ENCODE measurements at places on chromosomes 3 and 15.

DNA sequence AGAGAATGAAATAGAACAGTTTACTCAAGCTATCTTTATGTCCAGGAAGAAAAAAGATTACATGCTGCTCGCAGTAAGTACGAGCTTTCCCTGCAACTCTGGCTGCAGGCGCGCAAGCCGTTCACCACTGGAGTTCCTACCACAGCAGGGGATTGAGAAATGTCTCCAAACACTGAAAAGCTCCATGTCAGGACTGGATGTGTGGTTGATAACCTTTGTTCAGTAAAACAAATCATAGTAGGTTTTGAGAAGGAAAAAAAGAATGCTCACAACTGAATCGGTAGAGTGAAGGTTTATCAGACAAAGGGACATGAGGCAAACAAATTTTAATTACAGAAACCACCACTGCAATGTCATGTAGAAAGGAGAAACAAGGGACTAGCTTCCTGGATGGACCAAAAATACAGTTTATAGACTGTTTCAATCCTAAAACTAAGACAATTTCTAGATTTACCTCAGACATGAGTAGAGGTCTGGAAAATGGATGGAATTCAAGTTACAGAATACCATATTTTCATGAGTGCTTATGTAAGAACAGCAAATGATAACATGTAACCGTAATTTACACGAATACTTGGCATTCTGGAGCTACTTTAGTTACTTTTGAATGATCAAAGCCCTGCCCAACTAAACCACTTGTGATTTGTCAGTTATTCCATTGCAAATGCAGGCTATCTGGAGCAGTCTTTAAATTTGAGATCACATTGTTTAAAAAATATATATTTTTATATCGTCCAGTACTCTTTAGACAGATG is 471.1 kb downstream of the SHQ1 start:
- no peaks in the 10 kb centered on the region for H3K36me3 ChIP-seq
- no peak overlapping the region for H3K27ac ChIP-seq
- no peak for DNase-seq
- no peak overlapping the region for H3K4me3 ChIP-seq
- no peaks in the 10 kb centered on the region for H3K4me1 ChIP-seq

DNA sequence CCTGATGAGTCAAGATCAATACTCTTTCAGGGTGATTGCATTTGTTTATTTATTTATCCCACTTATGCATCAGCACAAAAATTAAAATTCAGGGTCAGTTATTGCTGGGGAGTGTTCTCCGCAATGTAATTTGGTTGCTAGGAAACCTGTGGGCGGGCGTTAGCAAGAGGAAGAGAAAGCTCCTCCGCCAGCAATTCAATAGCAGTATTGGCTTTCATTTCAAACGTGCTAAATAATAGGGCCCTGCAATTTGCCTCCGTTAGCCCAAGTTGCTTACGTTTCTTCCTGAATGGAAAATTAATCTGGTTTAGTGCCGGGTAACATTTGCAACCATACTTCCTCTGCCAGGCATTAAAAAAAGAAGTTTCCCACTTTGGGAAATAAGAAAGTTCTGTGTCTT is 35.5 kb upstream of the PLCL2 start:
- DNase-seq: no peak
- H3K27me3 ChIP-seq: no peaks in the 10 kb centered on the region
- no peak overlapping the region for H3K4me3 ChIP-seq
- no peaks in the 10 kb centered on the region for H3K36me3 ChIP-seq
- no peak overlapping the region for H3K27ac ChIP-seq
- H3K4me1 ChIP-seq: no peaks in the 10 kb centered on the region

- no peak for DNase-seq
- H3K27me3 ChIP-seq: no peaks in the 10 kb centered on the region
- H3K27ac ChIP-seq: no peak overlapping the region
- no peaks in the 10 kb centered on the region for H3K4me1 ChIP-seq
- H3K4me3 ChIP-seq: no peak overlapping the region
These were observed 121.8 kb downstream of the ADAM10 start for GRCh38 chr15:58627701-58628100.

DNA sequence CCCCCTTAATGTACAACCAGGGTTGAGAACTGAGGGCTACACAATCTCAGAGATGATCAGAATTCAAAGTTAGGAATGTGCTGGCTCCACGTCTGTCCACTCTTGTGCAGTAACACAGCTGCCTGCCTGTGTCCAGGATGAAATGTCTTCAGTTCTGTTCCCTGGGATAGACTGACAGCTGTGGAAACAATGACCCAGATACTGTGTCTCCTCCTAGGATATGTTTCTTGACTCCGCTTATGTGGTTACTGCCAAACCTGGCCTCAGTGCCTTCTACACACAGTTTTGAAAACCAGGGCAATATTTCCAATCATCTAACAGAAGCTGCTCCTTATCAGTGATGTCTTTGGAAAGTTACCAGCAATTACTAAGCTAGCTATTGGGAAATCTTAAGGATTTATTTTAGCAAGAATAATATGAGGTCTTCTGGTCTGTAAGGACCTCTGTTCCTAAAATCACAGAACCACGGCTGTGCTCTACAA is 67.6 kb downstream of the NOX5 start:
- no peaks in the 10 kb centered on the region for H3K36me3 ChIP-seq
- peaks cover 11% of the 10 kb centered on the region for H3K27me3 ChIP-seq
- DNase-seq: no peak
- no peak overlapping the region for H3K27ac ChIP-seq
- H3K4me1 ChIP-seq: no peaks in the 10 kb centered on the region

GRCh38 chr3:96931119-96931862 is 116.9 kb downstream of the EPHA6 start:
- no peak overlapping the region for H3K4me3 ChIP-seq
- H3K4me1 ChIP-seq: no peaks in the 10 kb centered on the region
- H3K27ac ChIP-seq: no peak overlapping the region
- no peaks in the 10 kb centered on the region for H3K36me3 ChIP-seq
- no peaks in the 10 kb centered on the region for H3K27me3 ChIP-seq

GRCh38 chr15:95298729-95299128 is 1031.8 kb upstream of the NR2F2 start:
- no peak for DNase-seq
- H3K27ac ChIP-seq: no peak overlapping the region
- H3K4me1 ChIP-seq: no peaks in the 10 kb centered on the region
- H3K4me3 ChIP-seq: no peak overlapping the region

DNA sequence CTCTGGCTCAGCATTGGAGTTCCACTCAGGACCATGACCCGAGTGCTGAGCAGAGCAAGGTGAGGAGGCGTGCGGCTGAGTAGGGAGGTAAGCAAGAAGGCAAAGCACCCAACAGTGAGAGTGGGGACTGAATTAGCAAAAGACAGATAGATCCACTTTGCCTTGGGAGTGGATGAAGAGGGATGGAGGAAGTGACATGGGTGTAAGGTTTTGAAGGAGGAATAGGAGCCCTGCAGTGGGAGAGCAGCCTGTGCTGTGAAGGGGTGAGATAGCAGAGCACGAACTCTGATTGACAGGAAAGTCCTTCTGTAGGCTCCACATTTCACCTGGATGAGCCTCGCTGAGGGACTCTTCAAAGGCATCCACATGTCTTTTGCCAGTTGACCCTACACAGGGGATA is 522.6 kb downstream of the NTRK3 start:
- no peaks in the 10 kb centered on the region for H3K4me1 ChIP-seq
- no peaks in the 10 kb centered on the region for H3K27me3 ChIP-seq
- no peak overlapping the region for H3K4me3 ChIP-seq

DNA sequence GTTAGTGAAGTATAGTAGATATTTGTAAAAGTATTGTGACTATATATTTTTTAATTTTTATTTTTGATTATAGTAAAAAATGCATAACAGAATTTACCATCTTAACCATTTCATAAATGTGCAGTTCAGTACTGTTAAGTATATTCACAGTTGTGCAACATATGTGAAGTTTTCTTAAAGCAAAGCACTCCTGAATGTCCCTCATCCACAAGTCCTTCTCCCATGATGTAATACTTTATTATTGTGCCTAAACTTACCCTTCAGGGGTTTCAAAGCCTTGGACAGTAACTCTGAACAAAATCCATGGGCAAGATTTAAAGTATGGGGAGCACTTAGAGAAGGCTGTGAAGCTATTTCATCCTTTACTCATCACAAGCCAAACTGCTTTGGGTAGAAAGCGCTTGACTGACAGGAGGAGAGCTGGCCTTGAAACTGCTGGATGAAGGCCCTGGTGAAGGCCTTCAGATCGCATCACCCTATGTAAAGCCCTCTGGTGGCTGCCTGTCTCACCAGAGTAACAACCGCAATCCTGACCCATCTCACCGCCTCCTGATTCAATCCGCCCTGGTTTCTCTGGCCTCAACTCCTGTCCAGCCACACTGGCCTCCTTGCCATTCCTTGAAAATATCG is 28.0 kb downstream of the LSM3 start:
- DNase-seq: no peak
- peaks cover 22% of the 10 kb centered on the region for H3K4me1 ChIP-seq
- H3K4me3 ChIP-seq: no peak overlapping the region
- no peaks in the 10 kb centered on the region for H3K27me3 ChIP-seq

- no peaks in the 10 kb centered on the region for H3K36me3 ChIP-seq
- no peak overlapping the region for H3K4me3 ChIP-seq
- H3K4me1 ChIP-seq: no peaks in the 10 kb centered on the region
- no peak for DNase-seq
- H3K27me3 ChIP-seq: no peaks in the 10 kb centered on the region
These were observed 167.5 kb downstream of the GOLGA6L4 start for GRCh38 chr15:84402856-84403608.

- H3K4me3 ChIP-seq: no peak overlapping the region
- H3K27me3 ChIP-seq: no peaks in the 10 kb centered on the region
- H3K27ac ChIP-seq: no peak overlapping the region
- H3K36me3 ChIP-seq: no peaks in the 10 kb centered on the region
- DNase-seq: no peak
- no peaks in the 10 kb centered on the region for H3K4me1 ChIP-seq
These were observed 9.8 kb downstream of the MUC13 start for GRCh38 chr3:124924741-124925140.

GRCh38 chr15:27696530-27696929 is 402.6 kb downstream of the OCA2 start:
- H3K36me3 ChIP-seq: no peaks in the 10 kb centered on the region
- no peaks in the 10 kb centered on the region for H3K27me3 ChIP-seq
- DNase-seq: no peak
- no peaks in the 10 kb centered on the region for H3K4me1 ChIP-seq
- H3K4me3 ChIP-seq: no peak overlapping the region
- H3K27ac ChIP-seq: no peak overlapping the region

GRCh38 chr3:41418961-41419691 is 219.8 kb downstream of the CTNNB1 start:
- peak; percentile 69 for DNase-seq
- no peaks in the 10 kb centered on the region for H3K27me3 ChIP-seq
- H3K36me3 ChIP-seq: no peaks in the 10 kb centered on the region
- no peak overlapping the region for H3K27ac ChIP-seq

- peaks cover 8% of the 10 kb centered on the region for H3K4me1 ChIP-seq
- no peak for DNase-seq
- H3K27me3 ChIP-seq: no peaks in the 10 kb centered on the region
- no peak overlapping the region for H3K4me3 ChIP-seq
These were observed 5.7 kb downstream of the PCCB start for GRCh38 chr3:136255672-136256406.

- no peak for DNase-seq
- no peak overlapping the region for H3K4me3 ChIP-seq
- H3K27ac ChIP-seq: no peak overlapping the region
These were observed 28.2 kb upstream of the RSL24D1 start for GRCh38 chr15:55224892-55225291.

DNA sequence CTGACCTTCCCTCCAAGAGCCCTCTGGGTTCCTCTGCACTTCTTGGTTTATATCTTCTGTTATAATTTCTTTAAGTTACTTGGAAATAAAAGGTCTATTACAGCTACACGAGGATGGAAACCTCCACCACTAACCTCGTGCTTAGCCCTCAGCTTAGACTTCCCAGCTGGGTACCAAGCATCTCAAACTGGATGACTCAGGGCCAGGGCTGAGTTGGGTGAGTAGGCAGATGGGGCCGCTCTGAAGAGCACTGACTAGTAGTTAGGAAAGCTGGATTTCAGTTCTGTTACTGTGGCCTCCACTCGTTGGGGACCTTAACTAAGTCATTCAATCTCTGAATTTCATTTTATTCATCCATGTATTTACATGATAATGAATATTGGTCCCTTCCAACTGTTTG is 1036.6 kb downstream of the IGSF11 start:
- H3K27me3 ChIP-seq: peaks cover 2% of the 10 kb centered on the region
- no peak overlapping the region for H3K27ac ChIP-seq
- H3K4me1 ChIP-seq: no peaks in the 10 kb centered on the region
- no peak for DNase-seq

DNA sequence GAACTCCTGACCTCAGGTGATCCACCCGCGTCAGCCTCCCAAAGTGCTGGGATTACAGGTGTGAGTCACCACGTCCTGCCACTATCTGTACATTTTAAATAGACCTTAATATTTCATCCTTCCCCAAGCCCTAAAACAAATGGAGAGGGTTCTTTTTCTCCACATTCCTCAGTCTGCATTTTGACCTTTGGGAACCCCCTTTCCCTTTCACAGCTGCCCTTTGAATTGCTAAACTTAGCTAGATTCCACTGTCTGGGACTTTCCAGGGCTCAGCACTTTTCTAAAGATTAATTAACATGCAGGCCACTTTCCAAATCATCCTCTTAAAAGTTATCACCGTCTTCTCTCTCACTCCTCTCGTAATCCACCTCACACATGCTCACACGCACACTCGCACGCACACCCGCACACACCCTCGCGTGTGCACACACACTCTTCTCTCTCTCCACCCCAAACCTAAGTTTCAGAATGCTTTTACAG is 124.2 kb downstream of the TMCO5A start:
- H3K27me3 ChIP-seq: no peaks in the 10 kb centered on the region
- no peak for DNase-seq
- no peak overlapping the region for H3K27ac ChIP-seq

- no peaks in the 10 kb centered on the region for H3K36me3 ChIP-seq
- H3K4me3 ChIP-seq: no peak overlapping the region
- no peaks in the 10 kb centered on the region for H3K27me3 ChIP-seq
- DNase-seq: no peak
These were observed 50.0 kb upstream of the NMD3 start for GRCh38 chr3:161171113-161171512.

GRCh38 chr15:40477642-40478327 is 7.0 kb downstream of the CHST14 start:
- H3K27me3 ChIP-seq: no peaks in the 10 kb centered on the region
- no peak overlapping the region for H3K27ac ChIP-seq
- H3K36me3 ChIP-seq: no peaks in the 10 kb centered on the region
- H3K4me3 ChIP-seq: no peak overlapping the region

DNA sequence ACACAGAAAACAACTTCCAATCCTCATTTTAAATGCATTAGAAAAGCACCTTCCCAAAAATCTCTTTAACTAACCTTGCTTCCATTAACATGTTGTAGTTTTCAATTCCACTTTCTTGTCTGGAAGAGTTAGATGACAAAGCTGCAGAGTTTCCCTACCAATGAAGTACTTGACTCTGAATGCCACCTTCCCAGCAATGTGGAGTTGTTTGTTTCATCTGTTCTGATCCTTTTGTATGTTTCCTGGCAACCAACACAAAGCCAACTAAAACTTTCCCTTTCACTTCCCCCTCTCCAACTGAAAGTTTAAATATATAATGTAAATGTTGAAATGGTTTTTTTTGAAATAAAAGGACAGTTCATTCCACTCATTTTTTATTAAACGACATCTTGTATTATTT is at the start of gene WDR49:
Gene WDR49 (minus strand): TSS at position 183 of the 400 bp plus-strand sequence. CDS start 517 bp downstream, outside the sequence.
- no peaks in the 10 kb centered on the region for H3K4me1 ChIP-seq
- H3K36me3 ChIP-seq: no peaks in the 10 kb centered on the region
- no peak within 1 kb of the TSS for H3K4me3 ChIP-seq
- H3K27me3 ChIP-seq: no peaks in the 10 kb centered on the region

Data from Panc1 (cell line).